ENCODE measurements at places on chromosomes 4 and X.
A peak's percentile ranks its signal among the peaks of the same experiment; 100 is the strongest.

DNA sequence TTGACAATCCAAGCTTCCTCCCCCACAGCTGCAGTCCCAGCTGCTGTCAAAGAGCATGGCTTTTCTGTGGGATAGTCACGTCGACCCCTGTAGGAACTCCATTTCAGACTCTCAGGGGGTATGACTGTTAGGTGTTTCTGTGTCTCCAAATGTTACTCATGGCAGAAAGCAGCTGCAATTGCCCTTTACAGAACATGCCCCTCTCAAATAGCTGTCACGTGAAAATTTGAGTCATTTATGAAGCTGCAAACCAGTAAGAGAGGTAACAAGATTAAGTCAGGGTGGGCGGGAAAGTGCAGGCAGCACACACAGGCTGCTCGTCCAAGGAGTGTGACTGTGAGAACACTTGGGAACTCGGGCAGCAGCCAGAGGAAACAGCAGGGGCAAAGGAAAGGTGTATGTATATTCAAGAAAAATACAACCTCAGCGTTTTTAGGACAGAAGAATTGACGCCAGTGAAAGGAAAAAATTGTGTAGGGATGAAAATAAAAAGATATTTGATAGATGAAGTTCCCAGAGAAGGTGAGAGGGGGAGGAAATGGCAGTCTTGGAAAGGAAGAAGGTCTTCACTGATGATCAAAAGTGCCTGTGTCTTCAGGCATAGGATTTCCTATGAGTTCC lies 66.5 kb upstream of the TMEM184C start:
- DNase-seq = no peak

DNA sequence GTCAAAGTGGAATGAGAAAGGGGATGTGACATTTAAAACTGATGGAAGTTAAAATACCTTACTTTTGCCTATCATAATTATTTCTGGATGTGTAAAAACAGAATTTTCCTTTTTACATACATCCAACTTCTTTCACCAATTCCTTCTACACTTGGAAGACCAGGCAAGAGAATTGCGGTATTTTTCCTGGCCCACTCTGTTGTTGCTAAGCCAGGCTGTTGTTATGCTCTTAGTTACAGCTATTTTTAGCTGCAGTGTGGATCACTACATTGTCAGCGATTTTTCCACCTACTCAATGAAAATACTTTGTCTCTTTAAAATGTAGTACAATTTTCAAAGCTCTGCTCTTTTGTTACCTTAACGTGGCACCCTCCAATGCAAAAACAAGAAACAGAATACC lies 43.4 kb downstream of the NKX6-1 start:
- no peak for DNase-seq

GRCh38 chr4:177322881-177323280 lies 13.2 kb downstream of the NEIL3 start:
- DNase-seq = no peak

- DNase-seq = no peak
Measured at GRCh38 chr4:136927172-136927571, 605.1 kb downstream of the PCDH18 start.

GRCh38 chr4:69098470-69098869 lies 2.2 kb downstream of the UGT2B7 start:
- peak; percentile 27 for DNase-seq

DNA sequence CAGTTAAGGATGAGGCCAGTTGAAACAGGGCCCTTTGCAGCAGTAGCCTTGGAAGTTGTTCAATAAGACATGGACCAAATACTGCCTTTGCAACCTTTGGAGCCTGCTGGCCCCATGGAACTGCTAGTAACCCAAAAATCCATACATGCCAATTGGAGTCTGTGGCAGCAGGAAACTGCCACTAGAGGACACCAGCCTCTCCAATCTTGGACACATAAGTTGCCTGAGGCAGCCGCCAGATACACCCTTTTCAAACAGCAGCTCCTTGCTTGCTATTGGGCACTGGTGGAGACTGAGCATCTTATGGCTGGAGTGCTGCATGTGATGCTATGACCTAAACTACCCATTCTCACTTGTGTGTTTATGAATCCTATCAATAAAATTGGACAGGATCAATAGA lies 14.8 kb upstream of the LAP3 start:
- DNase-seq = no peak

- no peak for DNase-seq
Measured at GRCh38 chr4:181647396-181648147, 595.6 kb upstream of the TENM3 start.
